ENCODE measurements at places on chromosomes 6 and 20.
A peak's percentile ranks its signal among the peaks of the same experiment; 100 is the strongest.

DNA sequence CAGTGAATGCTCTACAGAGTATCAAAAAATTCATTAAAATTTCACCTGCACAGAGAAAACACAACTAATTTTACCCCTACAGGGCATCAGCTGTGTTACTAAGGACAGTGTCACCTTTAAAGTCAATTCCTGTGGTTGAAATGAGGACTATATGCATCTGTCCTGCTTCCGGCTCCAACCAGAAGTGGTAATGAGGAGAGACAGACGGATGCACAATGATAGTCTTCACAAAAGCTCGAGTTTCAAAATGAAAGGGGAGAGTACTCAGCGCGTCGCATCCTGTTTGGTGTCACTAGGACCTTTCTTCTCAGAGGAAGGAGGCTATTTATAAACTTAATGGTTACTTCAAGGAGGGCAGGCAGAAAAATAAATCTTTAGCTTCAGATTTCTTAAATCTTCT, 86.5 kb downstream of the LYRM4 start:
- DNase-seq = peak; percentile 8

DNA sequence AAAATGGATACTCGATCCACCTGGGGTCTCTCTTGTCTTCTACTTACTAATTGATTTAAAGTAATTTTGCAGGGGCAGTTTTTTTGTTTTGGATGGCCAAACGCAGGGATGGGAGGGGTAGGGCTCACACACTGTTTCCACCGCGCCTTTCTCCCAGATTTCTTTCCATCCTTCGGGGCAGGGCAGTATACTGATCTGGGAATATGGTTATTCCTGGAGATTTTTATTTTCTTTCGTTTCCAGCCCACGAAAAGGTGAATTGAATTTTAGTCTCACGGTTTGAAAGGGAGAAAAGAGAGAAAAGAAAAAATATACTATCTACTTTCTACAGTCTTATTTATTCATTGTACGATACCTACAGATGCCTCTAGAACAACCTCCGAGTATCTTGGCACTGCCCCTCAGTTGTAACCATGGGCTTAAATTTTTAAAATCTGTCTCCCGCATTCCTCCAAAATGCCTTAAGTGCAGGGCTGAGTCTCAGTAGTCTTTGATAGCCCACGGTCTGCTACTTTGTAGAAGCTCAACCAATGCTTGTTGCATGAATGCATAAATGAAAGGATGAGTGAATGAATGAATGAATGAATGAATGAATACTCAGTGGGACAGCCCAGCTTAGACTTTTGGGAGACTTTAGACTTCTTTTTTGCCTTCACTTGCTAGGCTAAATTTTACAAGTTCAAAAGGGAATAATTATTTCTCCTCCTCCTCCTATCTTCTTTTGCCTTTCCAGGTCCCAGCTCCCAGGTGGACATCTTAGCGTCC, 18.1 kb upstream of the TRIM27 start:
- no peak for DNase-seq

DNA sequence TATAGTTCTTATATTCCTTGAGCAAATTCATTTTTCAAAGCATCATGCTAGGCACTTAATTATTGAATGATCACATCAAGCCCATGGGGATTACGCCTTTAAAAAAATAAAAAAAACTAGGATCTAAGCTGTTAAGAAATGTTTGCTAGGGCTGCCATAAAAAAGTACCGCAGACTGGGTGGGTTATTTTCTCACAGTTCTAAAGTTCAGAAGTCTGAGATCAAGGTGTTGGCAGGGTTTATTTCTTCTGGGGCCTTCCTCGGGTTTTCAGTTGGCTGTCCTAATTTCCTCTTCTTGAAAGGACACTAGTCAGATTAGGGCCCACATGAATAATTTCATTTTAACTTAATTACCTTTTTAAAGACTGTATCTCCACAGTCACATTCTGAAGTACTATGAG, 165.6 kb upstream of the RIMS1 start:
- no peak for DNase-seq

DNA sequence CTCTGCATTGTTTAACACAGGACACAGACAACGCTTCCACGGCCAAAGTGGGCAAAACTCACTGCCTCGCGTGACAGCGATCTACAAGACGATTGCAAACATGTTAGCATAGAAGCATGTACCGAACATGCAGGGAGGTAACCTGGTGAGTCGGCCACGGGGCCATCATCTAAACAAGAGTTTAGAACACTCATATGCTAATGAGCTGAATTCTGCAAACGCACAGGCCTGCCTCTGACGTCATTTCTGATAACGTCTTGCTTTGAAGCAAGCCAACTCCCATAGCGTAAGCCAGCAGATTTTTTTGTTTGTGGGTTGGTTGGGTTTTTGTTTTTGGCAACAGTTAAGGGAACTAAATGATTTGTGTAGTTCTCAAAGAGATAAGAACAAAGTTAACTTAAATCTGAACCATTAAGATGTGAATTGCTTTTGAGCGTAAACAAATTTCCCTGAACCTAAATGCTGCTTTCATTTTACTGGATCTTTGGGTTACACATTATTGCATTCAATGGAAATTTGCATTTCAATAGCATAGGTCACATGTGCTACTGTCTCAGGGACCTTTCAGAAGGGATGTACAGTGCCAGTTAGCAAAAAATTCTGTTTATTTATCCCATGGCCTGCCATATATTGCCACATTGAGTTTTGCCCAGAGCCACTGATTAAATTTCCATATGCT, 184.5 kb upstream of the PDE10A start:
- DNase-seq = no peak

GRCh38 chr20:62233684-62234083, 4.6 kb upstream of the OSBPL2 start:
- DNase-seq = no peak

- DNase-seq = no peak
These were observed 16.2 kb downstream of the FKBP1A start for GRCh38 chr20:1376408-1377270.

GRCh38 chr6:149503276-149503675, 18.5 kb upstream of the ZC3H12D start:
- no peak for DNase-seq

DNA sequence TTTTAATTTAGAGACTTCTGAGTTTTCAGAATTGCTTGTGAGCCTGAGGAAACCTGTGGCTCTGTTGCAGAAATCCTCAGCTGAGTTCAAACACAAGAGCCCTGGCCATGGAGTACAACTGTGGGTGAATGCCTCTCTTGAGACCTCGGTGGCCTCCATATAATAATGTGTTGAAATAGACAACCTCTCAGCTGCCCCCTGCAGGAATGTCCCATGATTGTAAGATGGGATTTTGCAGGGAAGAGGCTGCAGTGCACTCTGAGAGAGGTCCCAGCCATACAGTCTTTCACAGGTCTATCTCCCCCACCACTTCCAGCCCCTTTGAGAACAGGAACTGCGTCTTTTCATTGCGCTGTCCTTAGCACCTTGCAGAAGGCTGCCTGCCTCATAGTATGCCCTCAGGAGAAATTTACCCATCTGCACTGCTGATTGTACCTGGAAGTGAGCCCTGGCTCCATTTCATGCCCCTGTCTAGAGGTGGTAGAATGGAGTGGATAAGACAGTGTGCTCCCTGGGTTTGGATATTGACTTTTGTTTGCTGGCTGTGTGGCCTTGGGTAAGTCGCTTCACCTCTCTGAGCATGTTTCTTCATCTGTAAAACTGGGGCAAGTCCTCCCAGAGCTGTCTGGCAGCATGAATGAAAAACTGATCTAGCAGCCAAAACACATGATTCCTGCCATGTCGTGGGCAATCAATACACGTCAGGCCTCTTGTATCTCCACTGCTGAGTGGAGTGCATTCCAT, 16.8 kb upstream of the CDH22 start:
- DNase-seq = no peak

GRCh38 chr20:49167811-49168507, 20.2 kb downstream of the STAU1 start:
- no peak for DNase-seq

- no peak for DNase-seq
These were observed 47.5 kb upstream of the RIN2 start for GRCh38 chr20:19710336-19711120.

GRCh38 chr6:139686308-139686707, 311.9 kb upstream of the CITED2 start:
- DNase-seq = no peak

GRCh38 chr6:32700391-32701040, 34.1 kb upstream of the HLA-DQB1 start:
- DNase-seq = no peak

DNA sequence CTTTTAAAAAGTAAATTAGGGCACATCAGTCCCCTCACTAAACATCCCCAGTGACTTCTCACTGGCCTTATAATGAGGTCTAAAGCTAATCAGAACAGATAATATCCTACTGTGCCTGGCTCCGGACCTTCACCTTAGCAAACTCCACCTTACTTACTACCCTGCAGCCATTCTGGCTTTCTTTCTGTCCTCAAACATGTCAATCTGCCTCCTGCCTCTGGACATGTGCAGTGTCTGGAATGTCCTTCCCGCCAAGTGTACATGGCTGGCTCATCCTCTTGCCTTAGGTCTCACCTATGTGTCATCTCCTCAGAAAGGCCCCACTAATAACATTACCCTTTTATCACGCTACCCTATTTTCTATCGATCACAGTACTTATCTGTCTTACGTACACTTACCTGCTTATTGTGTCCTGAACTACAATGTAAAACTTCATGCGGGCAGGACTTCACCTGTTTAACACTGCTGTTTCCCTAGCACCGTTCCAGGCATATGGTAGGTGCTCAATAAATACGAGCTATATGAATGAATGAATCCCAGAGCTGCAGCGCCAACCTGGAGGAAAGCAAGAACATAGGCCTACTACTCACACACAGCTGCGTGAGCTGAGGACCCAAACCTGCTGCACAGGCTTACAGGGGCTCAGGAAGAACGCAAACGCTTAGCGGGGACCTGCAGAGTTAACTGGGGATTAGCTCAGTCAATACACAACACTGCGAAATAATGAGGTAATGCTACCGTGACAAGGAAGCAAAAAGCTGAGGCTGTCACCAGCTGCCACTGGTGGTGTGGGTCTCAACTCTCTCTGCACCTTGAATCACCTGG, 991 bp downstream of the UQCC2 start:
- no peak for DNase-seq

DNA sequence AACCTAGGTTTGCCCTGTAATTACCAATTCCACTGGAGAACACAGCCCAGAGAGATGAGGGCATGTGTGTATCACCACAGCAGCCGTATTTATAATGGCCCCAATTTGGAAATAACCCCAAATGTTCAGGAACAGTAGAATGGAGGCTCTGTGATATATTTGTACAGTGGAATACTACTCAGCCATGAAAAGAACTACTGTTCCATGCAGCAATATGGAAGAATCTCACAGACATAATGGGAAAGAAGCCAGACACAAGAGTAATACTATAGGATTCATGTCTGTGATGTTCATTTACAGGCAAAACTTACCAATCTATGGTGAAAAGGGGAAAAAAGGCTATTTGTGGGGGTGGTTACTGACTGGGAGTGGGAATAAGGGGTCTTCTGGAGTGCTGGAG, 83.7 kb upstream of the TRAF3IP2 start:
- DNase-seq = no peak

GRCh38 chr6:15473741-15474161, 189.1 kb downstream of the DTNBP1 start:
- DNase-seq = no peak

GRCh38 chr6:53432318-53433161, 83.8 kb upstream of the ELOVL5 start:
- no peak for DNase-seq

DNA sequence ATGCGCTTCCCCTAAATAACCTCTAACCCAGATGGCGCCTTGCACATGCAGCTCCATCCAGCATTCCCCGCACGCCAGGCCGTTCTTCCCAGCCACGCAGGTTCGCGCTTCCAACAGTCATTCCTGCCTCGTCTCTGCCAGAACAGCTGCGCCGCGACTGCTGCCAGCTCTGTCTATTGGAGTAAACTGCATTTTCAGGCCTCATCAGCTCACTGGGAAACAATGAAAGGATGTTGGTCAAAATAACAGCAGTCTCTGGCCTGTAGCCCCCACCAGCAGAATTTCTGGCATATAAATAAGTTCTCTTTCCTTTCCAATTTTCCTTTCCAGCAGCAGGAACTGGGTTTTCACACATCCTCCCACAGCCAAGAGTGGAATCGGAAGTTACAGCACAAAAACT, 14.6 kb downstream of the NRSN1 start:
- no peak for DNase-seq

GRCh38 chr6:45901767-45902650, 113.7 kb downstream of the CLIC5 start:
- DNase-seq = no peak

- DNase-seq = peak; percentile 20
These were observed 92.6 kb upstream of the CLDN20 start for GRCh38 chr6:155171109-155171746.

DNA sequence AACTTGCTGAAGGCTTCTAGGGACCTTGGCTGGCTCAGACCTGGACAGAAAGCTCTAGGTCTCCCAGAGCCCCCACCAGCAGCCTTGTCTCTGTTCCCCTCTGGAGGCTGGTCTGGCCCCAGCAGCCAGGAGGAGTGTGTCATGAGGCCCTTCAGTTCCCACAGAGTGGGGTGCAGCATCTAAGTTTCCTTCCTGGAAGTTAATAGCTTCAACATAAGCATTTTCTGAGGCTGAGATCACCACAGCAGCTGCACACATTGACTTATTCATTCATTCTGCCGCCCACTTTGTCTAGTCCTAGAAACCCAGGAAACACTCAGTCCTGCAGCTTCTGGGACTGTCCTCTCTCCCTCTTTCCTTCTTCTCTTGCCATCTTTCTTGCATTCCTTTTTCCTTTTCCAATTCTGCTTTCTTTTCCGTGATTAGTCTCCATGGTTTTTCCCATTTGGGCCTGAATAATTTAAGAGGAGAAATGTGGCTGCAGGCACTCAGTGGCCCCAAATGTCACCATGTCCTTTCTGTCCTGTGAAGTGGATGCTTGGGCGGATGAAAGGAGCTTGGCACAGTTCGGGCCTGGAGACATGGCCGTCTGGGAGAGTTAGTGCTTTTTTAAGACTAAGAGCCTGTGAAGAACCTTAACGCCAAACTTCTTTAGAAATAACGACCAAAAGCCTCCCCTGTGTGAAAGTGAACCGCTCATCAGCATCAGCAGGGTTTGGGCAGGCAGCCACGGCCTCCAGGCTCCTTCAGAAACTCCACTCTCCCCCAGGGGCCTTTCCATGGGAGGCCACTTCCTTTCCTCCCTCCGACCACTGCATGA, 31.0 kb upstream of the PCMTD2 start:
- no peak for DNase-seq

DNA sequence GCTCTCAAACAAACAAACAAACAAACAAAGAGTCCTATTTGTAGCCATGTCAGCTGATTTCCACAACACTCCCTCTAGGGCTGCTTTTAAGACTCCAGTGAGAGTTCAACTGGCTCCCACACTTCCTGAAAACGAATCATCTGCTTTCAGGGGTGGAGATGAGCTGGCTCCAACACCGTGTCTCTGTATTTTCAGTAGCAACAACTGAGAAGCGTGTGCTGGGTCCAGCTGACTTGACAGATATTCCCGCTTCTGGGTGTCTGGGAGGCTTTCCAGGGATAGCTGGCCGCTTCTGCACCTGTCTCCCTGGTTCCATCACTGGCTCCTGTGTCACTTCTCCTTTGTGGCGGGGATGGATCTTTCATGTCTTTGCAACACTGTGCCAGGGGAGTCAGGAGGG, 272.5 kb upstream of the SOX4 start:
- no peak for DNase-seq

Measured in stimulated activated CD8-positive, alpha-beta memory T cell treated with anti-CD3 and anti-CD28 coated beads, Interleukin-2, amount 100 ng/mL, for 1 hour (primary cell).